ENCODE measurements at places on chromosomes 11 and 22.
A peak's percentile ranks its signal among the peaks of the same experiment; 100 is the strongest.

- DNase-seq, result no peak
These were observed 1.8 kb upstream of the PPP1R14B start for GRCh38 chr11:64248578-64248977.

DNA sequence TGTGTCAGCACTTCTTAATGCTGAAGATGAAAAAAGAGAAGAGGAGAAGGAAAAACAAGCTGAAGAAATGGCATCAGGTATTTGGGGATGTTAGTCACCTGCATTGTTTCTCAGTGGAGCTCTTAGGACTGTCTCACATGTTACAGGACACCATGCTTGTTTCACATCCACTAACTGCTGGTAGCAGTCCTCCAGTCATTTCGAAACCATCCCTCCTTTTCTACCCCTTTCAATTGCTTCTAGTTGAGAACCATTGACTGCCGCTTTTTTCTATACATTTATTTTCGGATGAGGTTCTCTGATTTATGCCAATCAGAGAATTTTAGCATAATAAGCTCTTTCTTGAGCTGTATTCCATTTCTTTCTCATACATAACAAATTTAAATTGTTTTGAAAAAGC, 21.5 kb downstream of the BIRC2 start:
- no peak for DNase-seq

DNA sequence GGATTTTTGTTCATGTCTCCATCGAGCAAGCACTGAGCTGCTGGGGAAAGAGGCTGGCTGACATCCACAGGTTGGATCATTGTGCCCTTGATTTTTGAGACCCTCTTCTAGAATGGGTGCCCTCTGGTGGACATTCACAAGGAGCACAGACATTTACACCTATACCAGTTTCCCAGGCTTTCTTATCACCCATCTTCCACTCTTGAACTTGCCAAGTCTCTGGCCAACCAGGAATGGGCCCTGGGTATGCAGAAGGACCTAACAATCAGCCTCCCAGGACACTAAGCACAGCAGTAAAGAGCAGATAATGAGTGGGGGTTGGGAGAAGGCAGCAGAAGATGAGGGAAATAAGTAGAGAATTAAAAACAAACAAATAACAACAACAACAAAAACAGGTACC, 5.7 kb upstream of the INTS4 start:
- peak; percentile 51 for DNase-seq

GRCh38 chr11:46874586-46874985, 28.5 kb upstream of the CKAP5 start:
- no peak for DNase-seq

GRCh38 chr11:31806928-31807798, 4.0 kb downstream of the PAX6 start:
- DNase-seq, result no peak

DNA sequence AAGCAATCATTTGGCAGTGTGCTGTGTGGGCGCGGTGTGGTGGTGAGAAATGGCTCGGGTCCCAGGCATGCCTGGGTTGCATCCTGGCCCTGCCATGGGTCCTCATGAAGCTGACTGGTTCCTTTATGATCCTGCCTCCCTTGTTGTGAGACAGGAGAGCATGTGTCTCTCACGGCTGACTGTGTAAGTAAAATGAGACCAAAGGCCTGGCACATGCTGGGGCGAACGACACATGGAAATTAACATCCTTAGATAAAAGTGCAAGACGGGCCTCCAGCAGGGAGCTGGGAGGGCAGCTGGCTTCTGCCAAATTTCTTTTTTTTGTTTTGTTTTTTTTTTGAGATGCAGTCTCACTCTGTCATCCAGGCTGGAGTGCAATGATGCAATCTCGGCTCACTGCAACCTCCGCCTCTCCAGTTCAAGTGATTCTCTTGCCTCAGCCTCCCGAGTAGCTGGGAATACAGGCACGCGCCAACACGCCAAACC, 9.4 kb upstream of the FBLN1 start:
- DNase-seq, result no peak

DNA sequence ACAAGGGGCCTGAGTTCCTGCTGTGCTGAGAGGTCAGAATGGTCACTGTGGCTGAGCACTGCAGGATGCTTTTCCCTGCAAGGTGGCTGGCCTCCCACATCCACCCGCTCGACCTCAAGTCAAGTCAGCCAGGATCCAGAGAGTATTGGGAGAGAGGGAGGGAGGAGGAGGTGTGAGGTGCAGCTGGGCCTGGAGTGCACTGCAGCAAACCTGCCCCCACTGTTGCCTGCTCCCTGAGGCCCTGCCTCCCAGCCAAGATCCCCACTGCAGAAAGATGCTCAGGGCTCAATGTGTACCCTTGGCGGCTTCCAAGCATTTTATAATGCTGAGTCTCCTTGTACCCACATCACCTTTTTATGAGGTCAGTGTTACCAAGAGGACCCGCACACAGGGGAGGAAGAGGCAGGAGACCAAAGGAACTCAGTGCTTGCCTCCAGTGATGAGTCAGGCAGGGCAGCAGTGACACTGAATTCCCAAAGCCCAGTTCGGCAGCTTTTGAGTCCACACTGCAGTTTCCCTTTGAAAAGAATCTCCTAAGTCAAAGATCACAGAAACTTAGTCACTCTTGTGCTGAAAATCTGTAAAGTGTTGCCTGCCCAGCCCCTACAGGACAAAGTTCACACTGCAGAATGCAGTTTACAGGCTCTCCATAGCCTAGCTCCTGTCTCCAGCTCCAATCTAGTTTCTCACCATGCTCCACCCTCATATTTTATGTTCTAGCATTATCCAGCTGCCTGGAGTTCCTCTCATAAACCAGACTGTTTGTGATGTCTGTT, 3.1 kb downstream of the ENDOD1 start:
- DNase-seq, result no peak

DNA sequence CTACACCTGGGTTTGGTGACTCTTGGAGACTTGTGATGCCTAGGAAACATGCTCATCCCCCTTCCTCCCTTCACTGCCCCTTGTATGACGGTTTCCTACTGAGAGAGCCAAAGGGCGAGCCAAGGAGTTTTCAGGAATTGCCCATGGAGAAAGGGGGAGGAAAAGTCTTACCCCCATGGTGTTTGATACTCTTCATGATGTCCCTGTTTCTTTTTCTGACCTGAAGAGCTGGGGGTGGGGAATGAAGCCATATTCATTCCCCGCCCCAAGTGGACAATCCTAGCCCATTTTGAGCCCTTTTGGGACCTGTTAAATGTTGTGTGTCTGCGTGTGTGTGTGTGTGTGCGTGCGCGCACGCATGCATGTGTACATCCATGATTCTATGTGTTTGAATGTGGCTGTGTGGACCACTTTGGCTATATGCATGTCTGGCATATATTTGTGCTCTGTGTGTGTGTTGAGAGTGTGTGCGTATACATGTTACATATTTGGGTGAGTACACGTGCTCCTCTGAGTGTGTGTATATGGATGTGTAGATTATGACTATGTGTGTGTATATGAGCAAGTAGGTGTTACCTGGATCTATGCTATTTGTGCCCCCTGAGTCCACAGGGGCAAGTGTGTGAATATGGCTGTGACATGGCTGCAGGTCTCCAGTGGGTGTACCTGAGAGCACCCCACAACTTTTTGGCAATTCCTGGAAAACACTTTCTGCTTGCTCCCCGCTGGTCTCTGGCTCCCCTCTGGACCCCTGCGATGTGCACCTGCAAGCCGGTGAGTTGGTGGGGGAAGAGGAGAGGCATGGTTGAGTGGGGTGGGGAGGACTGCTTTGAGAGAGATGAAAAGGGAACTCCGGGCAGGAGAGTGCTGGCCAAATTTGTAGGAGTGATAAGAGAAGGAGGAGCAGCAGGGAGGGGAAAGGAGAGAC, 24.6 kb downstream of the OTOG start:
- DNase-seq, result no peak

- DNase-seq, result no peak
These were observed 134.8 kb downstream of the EHF start for GRCh38 chr11:34755671-34756070.

DNA sequence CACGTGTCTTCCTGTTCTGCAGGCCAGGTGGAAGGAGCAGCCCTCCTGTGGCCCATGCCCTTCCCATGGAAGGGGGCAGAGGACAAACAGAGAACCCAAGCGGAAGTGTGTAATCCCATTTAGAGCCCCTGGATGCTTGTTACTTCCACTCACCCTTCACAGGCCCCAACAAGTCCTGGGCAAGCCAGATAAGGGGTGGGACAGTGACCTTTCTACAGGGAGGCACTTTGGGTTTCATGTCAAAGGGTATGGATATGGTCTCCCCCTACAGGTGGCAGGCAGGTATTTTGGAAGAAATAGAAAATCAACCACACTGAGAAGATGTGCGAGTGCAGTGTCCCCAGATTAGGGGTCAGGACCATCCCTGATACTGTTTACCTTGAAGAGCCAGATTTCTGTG, 11.4 kb downstream of the MPEG1 start:
- DNase-seq, result no peak

- DNase-seq, result no peak
These were observed 44.3 kb downstream of the TBC1D22A start for GRCh38 chr22:46806794-46807193.

DNA sequence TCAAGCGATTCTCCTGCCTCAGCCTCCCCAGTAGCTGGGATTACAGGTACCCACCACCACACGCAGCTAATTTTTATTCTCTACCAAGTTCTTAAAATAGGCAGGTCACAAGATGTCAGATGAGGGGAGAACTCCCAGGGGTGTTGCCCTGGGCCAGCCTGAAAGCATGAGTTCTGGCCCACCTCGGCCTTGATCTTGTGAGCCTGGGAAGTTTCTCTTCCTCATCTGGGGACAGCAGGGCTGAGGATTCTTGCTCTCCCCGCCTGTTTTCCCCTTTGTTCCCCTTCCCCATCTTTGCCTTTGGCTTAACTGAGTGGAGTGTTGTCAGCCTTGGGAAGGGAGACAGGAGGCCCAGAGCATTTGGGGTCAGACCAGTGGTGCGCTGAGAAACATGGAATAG, 3.5 kb downstream of the PDXP start:
- no peak for DNase-seq
